B cell (primary cell): ENCODE measurements at places on chromosomes 2 and 18. TPM values are rescaled to one million over a fixed set of nuclear protein-coding genes. Genes with fewer than 3 reads are reported as not detected.

- no peak for DNase-seq
- H3K36me3 ChIP-seq, result no peaks in the 10 kb centered on the region
- no peaks in the 10 kb centered on the region for H3K4me1 ChIP-seq
- no peaks in the 10 kb centered on the region for H3K27me3 ChIP-seq
- H3K27ac ChIP-seq, result no peak overlapping the region
These were observed 126.0 kb upstream of the KLF7 start for GRCh38 chr2:207291625-207292252.

- no peaks in the 10 kb centered on the region for H3K4me1 ChIP-seq
- H3K36me3 ChIP-seq, result no peaks in the 10 kb centered on the region
- H3K27ac ChIP-seq, result no peak overlapping the region
- no peak for DNase-seq
These were observed 80.2 kb upstream of the GCFC2 start for GRCh38 chr2:75790814-75791467.

DNA sequence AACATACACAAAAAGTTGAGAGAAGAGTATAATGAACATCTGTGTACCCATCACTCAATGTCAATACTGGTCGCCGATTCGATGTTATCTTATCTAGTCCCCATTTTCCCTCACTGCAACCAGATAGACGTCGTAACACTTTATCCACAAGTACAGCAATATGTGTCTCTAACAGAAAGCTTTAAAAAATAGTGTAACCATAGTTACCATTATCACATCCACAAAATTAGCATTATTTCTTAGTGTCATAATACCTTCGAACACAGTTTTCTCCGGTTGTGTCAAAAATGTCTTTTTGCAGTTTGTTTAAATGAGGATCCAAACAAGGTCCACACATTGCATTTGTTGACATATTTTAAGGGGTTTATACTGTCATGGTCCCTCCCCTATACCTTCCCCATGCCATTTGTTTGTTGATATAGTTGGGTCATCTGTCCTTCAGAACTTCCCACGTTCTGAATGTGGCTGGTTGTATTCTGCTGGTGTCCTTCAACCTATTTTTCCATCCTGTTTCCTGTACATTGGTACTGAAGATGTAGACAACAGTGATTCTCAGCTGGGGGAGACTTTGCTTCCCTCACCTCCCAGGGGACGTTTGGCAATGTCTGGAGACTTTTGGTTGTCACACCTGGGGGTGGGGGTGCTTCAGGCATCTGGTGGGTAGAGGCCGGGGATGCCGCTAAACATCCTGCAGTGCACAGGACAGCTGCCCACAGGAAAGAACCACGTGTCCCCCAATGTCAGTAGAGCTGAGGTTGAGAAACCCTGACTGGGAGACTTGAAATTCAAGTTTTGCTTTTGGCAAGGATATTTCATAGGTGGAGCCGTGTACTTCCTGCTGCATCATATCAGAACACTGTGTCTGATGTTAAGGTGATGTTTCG, 72.7 kb upstream of the SPRED2 start:
- no peaks in the 10 kb centered on the region for H3K4me1 ChIP-seq
- peaks cover 3% of the 10 kb centered on the region for H3K27me3 ChIP-seq
- no peak for DNase-seq
- H3K4me3 ChIP-seq, result no peak overlapping the region

- peak; percentile 5 for DNase-seq
- H3K4me3 ChIP-seq, result no peak overlapping the region
- H3K27me3 ChIP-seq, result no peaks in the 10 kb centered on the region
- H3K36me3 ChIP-seq, result no peaks in the 10 kb centered on the region
These were observed 73.4 kb downstream of the ZFP36L2 start for GRCh38 chr2:43152741-43153647.

GRCh38 chr2:147937744-147938349, 82.7 kb downstream of the ORC4 start:
- peaks cover 41% of the 10 kb centered on the region for H3K36me3 ChIP-seq
- no peaks in the 10 kb centered on the region for H3K4me1 ChIP-seq
- no peaks in the 10 kb centered on the region for H3K27me3 ChIP-seq
- no peak overlapping the region for H3K27ac ChIP-seq

DNA sequence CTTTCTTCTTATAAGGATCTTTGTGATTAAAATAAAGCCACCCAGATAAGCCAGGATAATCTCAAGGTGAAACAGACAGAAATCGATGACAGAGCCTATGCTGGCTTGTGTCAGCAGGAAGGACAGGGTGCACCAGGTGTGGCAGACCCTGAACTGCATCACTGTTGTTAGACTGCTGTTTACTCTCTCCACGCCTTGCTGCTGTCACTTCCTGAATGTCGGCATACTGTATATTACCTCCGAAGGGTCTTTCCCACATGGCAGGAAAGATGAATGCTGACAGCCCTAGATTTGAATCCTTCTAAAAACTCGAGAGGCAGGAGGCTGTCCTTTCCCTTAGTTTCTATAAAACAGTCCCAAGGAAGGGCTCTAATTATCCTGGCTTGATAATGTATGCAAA, 18.9 kb upstream of the TMEM163 start:
- H3K27ac ChIP-seq, result peak overlapping the region; percentile 90
- no peak overlapping the region for H3K4me3 ChIP-seq
- DNase-seq, result peak; percentile 72
- H3K27me3 ChIP-seq, result no peaks in the 10 kb centered on the region

GRCh38 chr2:109350526-109350925, 221.5 kb downstream of the SH3RF3 start:
- no peaks in the 10 kb centered on the region for H3K36me3 ChIP-seq
- H3K4me1 ChIP-seq, result peaks cover 19% of the 10 kb centered on the region
- no peak for DNase-seq
- H3K27ac ChIP-seq, result no peak overlapping the region
- H3K27me3 ChIP-seq, result no peaks in the 10 kb centered on the region

- no peak overlapping the region for H3K4me3 ChIP-seq
- no peak for DNase-seq
- H3K36me3 ChIP-seq, result no peaks in the 10 kb centered on the region
- H3K4me1 ChIP-seq, result no peaks in the 10 kb centered on the region
These were observed 63.7 kb upstream of the POU3F3 start for GRCh38 chr2:104790100-104790811.

GRCh38 chr2:98709535-98709934, 21.4 kb downstream of the MGAT4A start:
- no peaks in the 10 kb centered on the region for H3K36me3 ChIP-seq
- DNase-seq, result no peak
- H3K4me1 ChIP-seq, result peaks cover 46% of the 10 kb centered on the region
- no peak overlapping the region for H3K27ac ChIP-seq
- H3K27me3 ChIP-seq, result no peaks in the 10 kb centered on the region

GRCh38 chr2:184004948-184005672, 593.2 kb upstream of the ZNF804A start:
- no peaks in the 10 kb centered on the region for H3K36me3 ChIP-seq
- no peak overlapping the region for H3K4me3 ChIP-seq
- H3K27me3 ChIP-seq, result no peaks in the 10 kb centered on the region
- DNase-seq, result no peak
- no peaks in the 10 kb centered on the region for H3K4me1 ChIP-seq
- H3K27ac ChIP-seq, result no peak overlapping the region

GRCh38 chr2:133972786-133973185, 281.1 kb upstream of the MGAT5 start:
- H3K4me1 ChIP-seq, result peaks cover 27% of the 10 kb centered on the region
- no peak overlapping the region for H3K27ac ChIP-seq
- no peaks in the 10 kb centered on the region for H3K27me3 ChIP-seq
- H3K36me3 ChIP-seq, result no peaks in the 10 kb centered on the region

GRCh38 chr2:69830045-69830905, 815 bp downstream of the GMCL1 start:
- peak overlapping the region; percentile 97 for H3K4me3 ChIP-seq
- peak overlapping the region; percentile 94 for H3K27ac ChIP-seq
- DNase-seq, result no peak
- peaks cover 26% of the 10 kb centered on the region for H3K4me1 ChIP-seq

- H3K27me3 ChIP-seq, result no peaks in the 10 kb centered on the region
- DNase-seq, result no peak
- no peak overlapping the region for H3K4me3 ChIP-seq
- H3K27ac ChIP-seq, result no peak overlapping the region
- H3K4me1 ChIP-seq, result no peaks in the 10 kb centered on the region
These were observed 279.8 kb downstream of the RBM43 start for GRCh38 chr2:150981826-150982225.

DNA sequence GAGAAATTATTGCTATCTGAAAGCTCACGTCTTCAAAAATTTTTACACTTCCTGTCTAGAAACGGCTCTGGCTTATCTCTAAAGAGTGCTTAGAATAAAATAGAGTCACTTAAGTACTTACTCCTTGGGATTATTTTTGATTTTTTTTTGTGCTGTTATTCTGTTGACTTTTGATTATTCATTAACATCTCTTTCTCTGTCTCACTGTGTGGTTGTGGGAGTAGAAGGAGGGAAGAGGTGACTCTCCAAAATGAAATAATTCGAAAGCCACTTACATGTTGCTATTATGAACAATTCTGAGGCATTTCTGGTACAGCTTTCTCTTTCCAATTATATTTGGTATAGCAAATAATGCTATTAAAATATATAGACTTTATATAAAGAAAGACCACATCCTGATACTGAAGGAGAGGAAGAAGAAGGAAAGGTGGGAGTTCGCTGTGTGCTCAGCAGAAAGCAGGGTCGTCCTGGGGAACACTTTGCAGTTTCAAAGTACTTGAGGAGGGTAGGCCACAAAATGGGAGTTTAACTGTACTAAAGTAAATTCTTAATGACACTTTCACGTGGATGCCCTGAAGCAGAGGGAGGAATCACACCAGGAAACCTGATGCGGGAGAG, 9.6 kb upstream of the MMADHC start:
- H3K27ac ChIP-seq, result no peak overlapping the region
- H3K27me3 ChIP-seq, result peaks cover 5% of the 10 kb centered on the region
- no peak overlapping the region for H3K4me3 ChIP-seq

- H3K36me3 ChIP-seq, result no peaks in the 10 kb centered on the region
- H3K27me3 ChIP-seq, result no peaks in the 10 kb centered on the region
- H3K27ac ChIP-seq, result no peak overlapping the region
- DNase-seq, result no peak
- H3K4me3 ChIP-seq, result no peak overlapping the region
These were observed 114.8 kb downstream of the GAREM1 start for GRCh38 chr18:32355896-32356295.

DNA sequence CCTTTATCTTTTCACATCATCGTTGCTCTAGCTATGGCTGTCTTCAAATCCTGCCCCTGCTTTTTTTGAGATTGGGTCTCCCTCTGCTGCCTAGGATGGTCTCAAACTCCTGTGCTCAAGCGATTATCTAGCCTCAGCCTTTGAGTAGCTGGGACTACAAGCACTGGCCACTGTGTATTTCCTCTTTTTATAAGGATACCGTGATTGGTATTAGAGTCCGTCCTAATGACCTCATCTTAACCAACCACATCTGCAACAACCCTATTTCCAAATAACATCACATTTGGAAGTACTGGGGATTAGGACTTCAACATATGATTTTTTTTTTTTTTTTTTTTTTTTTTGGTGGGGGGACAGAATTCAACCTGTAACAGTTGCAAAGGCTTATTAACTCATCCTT, 9.1 kb downstream of the RESP18 start:
- H3K4me3 ChIP-seq, result no peak overlapping the region
- H3K36me3 ChIP-seq, result no peaks in the 10 kb centered on the region
- no peaks in the 10 kb centered on the region for H3K4me1 ChIP-seq
- H3K27me3 ChIP-seq, result peaks cover 42% of the 10 kb centered on the region
- no peak for DNase-seq
- no peak overlapping the region for H3K27ac ChIP-seq

DNA sequence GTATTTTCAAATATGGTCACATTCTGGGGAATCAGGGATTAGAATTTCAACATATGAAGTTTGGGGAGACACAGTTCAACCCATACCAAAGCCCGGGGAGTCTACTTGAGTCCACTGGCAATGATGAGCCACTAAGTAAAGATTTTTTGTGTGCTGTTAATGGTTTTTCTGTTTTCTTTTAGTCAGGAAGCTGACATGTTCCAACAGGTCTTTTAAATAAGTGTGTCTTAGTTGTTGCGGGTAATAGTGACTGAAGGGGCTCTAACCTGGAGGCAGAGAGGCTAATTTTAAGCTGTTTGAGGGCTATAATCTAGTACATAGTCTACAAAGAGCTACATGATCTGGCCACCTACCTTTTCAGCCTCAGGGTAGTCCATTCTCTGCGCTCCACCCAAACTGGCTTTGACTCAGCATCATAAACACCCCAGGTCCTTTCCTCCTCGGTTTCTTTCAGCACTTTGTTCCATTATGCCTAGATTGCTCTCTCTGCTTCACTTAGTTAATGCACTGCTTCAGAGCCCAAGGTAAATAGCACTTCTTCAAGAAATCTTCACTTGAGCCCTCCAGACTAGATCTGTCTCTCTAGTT, 17.6 kb upstream of the UBE2E3 start:
- H3K27ac ChIP-seq, result no peak overlapping the region
- no peak overlapping the region for H3K4me3 ChIP-seq
- no peaks in the 10 kb centered on the region for H3K4me1 ChIP-seq
- no peaks in the 10 kb centered on the region for H3K36me3 ChIP-seq

DNA sequence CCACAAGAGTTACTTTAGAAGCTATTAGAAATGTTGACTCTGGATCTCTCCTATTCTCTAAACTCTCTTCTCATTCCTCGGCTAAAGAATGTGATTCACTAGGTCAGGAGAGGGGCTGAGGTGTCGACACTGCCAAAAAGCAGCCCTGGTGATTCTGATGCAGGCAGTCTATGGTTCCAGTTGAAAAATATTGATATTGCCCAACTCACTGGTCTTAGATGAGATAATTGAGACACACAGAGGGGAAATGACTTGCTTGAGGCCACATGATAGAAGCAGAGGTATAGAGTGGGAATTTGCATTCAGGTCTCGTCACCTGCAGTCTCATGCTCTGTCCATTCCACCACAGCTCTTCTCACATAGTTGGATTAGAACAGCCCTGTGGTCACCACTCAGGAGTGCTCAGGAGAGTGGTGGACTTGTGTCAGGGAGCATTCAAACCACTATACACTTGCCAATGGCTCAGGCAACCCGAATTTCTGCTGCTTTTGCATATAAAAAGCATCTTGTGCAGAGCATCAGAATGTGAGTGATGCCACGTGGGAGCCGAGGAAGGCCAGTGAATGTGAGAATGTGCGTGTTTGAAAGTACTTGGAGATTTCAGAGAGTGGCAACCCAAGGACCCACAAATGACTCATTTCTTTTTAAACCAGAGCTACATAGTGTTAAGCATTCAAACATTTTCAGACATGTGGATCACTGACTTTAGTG, 65.1 kb upstream of the CTLA4 start:
- H3K27me3 ChIP-seq, result peaks cover 10% of the 10 kb centered on the region
- no peak overlapping the region for H3K27ac ChIP-seq
- H3K4me3 ChIP-seq, result no peak overlapping the region
- no peak for DNase-seq

GRCh38 chr2:169366066-169366465, 3.7 kb upstream of the LRP2 start:
- no peak overlapping the region for H3K27ac ChIP-seq
- peaks cover 8% of the 10 kb centered on the region for H3K27me3 ChIP-seq
- H3K36me3 ChIP-seq, result no peaks in the 10 kb centered on the region
- H3K4me3 ChIP-seq, result no peak overlapping the region
- no peak for DNase-seq

The RUFY4 gene
- polyA plus RNA-seq, result 0.17 and 0.34 TPM in 2 replicates

The IL36G gene
- polyA plus RNA-seq, result not detected in 2 replicates

The MAP2 gene
- 1.8 and 1.9 TPM in 2 replicates for polyA plus RNA-seq

The CDH7 gene
- not detected in 2 replicates for polyA plus RNA-seq

The DAPL1 gene
- polyA plus RNA-seq, result not detected in 2 replicates

The SGPP2 gene
- 0.52 and 1.5 TPM in 2 replicates for polyA plus RNA-seq

The MRO gene
- polyA plus RNA-seq, result not detected in 2 replicates

The ATP8B1 gene
- polyA plus RNA-seq, result not detected in 2 replicates
